B cell (primary cell): ENCODE measurements at places on chromosomes 16 and 17. TPM values are rescaled to one million over a fixed set of nuclear protein-coding genes. Genes with fewer than 3 reads are reported as not detected.

- no peaks in the 10 kb centered on the region for H3K27me3 ChIP-seq
- no peak for DNase-seq
- H3K27ac ChIP-seq, result no peak overlapping the region
- no peaks in the 10 kb centered on the region for H3K4me1 ChIP-seq
- no peaks in the 10 kb centered on the region for H3K36me3 ChIP-seq
Observed at GRCh38 chr17:72466606-72467005, 345.8 kb downstream of the SOX9 start.

DNA sequence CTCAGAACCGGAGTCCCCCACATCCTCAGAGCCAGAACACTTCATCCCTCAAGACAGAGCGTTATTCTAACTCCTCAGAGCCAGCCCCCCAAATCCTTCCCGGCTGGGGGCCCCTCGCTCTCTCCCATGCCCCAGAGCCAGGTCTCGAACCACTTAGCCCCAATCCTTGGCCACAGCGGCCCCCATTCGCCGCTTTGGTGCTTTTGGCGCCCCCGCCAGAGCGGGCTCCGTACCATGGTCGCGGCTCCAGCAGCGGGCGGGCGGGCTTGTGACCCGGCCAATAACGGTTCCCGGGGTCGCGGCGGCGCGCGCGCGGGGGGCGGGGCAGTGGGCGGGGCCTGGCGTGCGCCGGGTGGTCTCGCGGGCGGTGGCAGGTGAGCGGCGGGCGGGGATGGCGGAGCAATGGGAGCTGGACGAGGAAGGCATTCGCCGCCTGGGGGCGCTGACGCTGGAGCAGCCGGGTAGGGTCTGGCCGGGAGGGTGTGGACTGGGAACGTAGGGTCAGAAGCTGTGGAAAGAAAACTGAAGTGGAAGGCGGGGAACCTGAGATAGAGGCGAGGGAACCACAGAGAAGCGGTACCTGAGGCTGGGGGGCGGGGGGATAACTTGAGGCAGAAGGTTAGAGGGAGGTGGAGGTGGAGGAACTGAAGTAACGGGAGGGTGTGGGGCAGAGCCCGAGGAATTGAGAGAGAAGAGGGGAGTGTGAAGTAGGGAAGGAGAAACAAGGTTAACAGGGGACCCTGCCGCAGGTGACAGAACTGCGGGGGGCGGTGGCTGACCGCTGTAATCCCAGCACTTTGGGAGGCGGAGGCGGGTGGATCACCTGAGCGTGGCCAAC lies at the start of the genes KCTD19 and LRRC36:
Gene KCTD19 (minus strand): TSS at position 270 of the 838 bp plus-strand sequence. CDS start 34 bp downstream, at position 236.
Gene LRRC36 (plus strand): TSS at position 344 of the 838 bp plus-strand sequence. CDS start 48 bp downstream, at position 392.
- no peak within 1 kb of the TSS for H3K4me3 ChIP-seq
- no peak within 1 kb of the TSS for H3K27ac ChIP-seq
- peak; percentile 58 for DNase-seq
- H3K36me3 ChIP-seq, result no peaks in the 10 kb centered on the region
- peaks cover 29% of the 10 kb centered on the region for H3K4me1 ChIP-seq

DNA sequence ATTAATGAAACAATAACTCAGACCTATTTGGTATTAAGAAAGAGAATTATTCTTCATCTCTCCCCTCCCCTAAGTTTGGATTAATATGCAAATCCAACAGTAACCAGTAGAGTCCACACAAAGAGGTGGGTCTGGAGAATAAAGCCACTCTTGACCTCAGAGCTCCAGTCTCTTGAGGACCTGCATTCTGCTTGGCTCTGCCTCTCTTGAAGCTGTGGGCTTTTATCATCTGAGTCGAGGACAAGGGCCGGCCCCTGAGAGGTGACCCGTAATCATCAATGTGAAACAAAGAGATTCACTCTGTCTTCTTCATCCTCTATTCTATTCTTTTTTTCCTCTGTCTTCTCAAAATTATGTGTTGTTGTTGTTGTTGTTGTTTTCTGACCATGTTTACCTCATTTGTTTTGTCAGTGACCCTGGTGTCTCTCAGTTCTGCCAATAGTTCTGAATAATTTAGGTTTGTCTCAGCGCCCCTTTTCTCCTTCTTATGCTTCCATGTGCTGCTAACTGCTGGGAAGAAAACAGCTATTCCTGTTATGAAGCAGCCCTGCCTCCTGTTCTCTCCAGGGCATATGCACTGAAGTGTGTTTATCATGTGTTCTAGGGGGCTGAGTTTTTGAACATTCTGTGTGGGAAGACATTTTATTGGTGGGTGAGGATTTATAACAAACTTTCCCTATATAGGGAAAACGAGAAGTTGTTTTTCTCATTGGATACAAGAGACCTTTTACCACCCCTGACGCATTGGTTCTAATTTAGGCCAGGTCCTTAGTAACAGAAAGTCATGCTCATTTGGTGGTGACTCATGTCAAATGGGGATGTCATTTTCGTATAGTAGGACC lies 135.8 kb downstream of the TRIM37 start:
- no peak overlapping the region for H3K27ac ChIP-seq
- H3K4me3 ChIP-seq, result no peak overlapping the region
- H3K36me3 ChIP-seq, result no peaks in the 10 kb centered on the region
- peaks cover 14% of the 10 kb centered on the region for H3K4me1 ChIP-seq

P3H4 gene
- 2.5 and 2.8 TPM in 2 replicates for total RNA-seq

KRT24 gene
- not detected in 2 replicates for total RNA-seq

DNAAF8 gene
- total RNA-seq, result 0.19 and 0.44 TPM in 2 replicates

MSRB1 gene
- 15.2 and 17.5 TPM in 2 replicates for total RNA-seq

CLEC18C gene
- 1.2 and 1.9 TPM in 2 replicates for total RNA-seq
